ENCODE measurements at places on chromosomes 11 and 22.

DNA sequence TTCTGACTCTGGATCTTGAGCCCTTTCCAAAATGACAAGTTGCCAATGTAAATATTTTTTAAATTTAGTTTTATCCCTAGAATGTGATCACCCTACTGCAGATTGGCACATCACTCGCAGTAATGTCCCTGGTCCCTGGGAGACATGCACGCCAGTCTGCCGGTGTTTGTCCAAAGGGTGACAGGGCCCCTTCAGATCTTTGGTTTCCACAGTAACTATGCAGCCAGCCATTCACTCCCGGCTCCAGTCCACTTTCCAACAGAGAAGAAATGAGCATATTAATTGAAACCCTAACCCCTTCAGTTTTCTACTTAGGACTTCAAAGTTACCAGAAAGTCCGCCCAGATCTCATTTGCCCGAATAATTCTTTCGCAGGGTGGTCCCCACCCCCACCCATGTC, 25.8 kb upstream of the RASSF10 start:
- no peak for DNase-seq

- DNase-seq = no peak
Measured at GRCh38 chr11:59199546-59200422, 12.9 kb downstream of the MPEG1 start.

- DNase-seq = no peak
Measured at GRCh38 chr11:118618115-118618990, 10.9 kb downstream of the PHLDB1 start.

DNA sequence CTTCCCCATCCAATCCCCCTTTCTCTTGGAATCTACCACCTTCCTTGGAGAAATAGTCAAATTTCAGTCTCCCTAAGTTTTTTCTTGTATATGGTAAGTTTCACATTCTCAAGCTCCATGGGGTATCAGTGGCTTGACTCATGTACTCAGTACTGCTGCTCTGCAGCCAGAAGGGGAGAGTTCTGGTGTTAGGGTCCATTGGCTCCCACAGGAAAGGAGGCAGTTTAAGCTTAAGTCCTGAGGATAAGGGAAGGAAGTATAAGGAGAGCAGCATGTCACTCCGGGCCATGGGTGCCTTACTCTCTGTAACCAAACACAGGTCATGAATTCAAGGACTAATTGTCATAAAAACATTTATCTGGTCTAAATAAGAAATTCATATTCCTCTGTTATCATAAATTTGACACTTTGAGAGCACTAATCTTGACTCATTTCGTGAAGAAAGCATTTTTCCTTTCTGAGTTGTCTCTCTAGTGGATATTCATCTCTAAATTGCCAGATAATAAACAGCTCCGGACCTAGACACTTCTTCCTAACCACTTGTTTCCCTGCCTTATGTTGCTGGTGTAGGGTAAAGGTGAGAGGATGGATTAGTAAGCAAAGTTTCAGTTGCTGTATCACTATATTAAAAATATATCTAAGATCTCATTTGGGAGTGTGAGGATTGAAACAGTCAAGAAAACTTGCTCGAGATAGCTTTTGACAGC, 20.1 kb upstream of the SORL1 start:
- DNase-seq = no peak

DNA sequence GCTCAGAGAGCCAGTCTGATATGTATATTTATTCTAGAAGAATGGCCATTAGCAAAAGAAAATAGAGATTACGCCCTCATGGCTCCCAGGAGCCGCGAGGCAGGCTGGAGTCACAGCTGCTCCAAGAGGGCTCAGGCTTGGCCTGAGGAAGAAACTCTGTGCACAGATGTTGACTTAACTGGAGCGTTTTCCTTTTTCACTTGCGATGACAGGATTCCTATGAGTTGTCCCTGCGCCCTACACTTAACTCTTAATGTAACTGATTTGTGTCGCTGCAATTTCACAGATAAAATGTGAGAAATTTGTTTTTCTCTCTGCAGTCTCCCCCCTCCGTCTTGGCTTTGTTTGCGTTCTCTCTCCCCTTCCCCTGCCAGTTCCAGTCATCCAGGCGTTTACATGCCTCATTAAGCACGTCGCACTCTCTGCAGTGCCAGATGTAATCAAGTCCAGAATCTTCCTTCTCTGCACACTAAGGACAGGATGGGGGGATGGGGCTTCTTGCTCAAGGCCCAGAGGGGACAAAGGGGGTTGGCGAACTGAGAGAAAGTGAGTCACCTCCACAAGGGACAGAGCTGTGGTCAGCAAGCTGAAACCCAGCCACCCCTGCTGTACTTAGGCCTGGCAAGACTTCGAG, 1060.1 kb downstream of the NTM start:
- no peak for DNase-seq

DNA sequence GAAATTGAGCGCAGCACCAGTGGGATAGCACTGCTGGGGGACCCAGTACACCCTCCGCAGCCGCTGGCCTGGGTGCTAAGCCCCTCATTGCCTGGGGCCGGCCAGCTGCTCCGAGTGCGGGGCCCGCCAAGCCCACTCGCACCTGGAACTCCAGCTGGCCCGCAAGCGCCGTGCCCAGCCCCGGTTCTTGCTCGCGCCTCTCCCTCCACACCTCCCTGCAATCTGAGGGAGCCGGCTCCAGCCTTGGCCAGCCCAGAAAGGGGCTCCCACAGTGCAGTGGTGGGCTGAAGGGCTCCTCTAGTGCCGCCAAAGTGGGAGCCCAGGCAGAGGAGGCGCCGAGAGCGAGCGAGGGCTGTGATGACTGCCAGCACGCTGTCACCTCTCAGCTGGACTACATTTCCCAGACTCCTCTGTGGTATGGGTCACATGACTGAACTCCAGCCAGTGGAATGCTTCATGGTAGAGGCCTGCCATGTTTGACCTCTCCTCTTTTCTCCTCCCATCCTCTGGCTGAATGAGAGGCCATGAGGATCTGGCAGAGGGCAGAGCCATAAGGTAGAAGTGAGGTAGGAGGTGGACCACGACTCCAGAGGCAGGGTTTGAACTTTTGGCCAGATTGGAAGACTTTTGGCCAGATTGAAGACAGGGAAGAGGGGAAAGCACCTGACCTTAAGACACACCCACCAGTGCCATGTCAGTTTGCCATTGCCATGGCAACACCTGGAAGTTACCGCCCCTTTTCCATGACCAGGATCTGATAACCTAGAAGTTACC, 6.2 kb downstream of the MRGPRD start:
- DNase-seq = no peak

DNA sequence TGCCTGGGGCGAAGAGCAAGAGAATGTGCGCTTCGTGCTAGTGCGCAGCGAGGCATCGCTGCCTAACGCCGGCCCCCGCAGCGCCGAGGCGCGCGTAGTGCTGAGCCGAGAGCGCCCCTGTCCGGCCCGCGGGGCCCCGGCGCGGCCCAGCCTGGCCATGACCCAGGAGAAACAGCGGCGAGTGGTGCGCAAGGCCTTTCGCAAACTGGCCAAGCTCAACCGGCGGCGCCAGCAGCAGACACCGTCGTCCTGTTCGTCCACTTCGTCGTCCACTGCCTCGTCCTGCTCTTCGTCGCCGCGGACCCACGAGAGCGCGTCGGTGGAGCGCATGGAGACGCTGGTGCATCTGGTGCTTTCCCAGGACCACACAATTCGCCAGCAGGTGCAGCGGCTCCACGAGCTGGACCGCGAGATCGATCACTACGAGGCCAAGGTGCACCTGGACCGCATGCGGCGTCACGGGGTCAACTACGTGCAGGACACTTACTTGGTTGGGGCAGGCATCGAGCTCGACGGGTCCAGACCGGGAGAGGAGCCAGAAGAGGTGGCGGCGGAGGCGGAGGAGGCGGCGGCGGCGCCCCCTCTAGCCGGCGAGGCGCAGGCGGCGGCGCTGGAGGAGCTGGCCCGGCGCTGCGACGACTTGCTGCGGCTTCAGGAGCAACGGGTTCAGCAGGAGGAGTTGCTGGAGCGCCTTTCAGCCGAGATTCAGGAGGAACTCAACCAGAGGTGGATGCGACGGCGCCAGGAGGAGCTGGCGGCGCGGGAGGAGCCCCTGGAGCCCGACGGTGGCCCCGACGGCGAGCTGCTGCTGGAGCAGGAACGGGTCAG, 1.0 kb downstream of the RASSF10 start:
- no peak for DNase-seq

GRCh38 chr11:47225552-47226400, 11.0 kb downstream of the DDB2 start:
- no peak for DNase-seq

DNA sequence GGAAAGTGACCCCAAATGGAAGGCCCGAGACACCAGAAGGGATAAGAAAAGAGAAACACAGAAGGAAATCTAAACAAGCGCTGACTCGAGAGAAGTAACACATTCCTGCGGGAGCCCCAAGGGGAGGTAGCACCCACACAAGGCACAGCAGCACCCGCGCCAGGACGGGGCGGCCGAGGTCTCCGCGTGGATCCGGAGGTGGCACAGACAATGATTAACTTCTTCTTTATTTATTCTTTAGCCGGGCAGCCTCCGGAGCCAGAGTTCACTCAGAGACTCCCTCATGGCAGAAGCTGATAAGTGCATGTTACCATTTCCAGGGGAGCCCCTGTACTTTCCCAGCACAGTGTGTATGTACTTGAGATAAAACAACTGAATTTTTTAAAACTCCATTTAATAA, 5.1 kb downstream of the TOLLIP start:
- DNase-seq = no peak

- DNase-seq = no peak
Measured at GRCh38 chr22:38736257-38736570, 19.6 kb downstream of the SUN2 start.

GRCh38 chr22:11627798-11628650, 3900.0 kb upstream of the OR11H1 start:
- no peak for DNase-seq

DNA sequence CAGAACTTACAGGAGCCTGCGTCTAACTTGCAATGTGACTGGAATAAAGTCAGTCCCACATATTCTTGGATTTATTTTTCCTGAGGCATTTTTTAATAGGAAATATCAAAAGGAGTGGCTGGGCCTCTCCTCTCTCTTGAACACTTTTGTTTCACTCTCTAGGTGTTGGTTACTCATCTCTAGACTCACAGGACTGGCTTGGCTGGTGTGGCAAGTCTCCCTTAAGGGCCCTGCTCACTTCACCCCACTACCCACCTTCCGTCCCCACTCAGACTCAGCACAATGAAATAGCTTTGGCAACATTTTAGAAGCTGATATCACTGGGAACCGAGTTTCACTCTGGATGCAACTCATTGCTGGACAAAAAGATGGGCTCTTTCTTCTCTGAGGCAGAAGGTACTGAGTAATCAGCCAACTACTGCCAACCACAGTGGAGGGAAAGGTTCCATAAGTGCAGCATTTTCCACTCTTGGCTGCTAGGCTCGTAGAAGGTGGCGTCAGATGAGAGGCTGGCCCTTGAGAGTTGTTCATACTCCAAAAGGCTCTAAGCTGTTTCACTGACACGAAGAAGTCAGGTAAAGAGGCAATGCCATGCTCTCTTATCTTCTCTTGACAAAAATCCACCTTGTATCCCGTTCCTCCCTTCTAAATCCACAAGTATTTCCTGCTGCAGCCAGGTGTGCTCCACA, 390.6 kb downstream of the SOX6 start:
- DNase-seq = no peak
